ENCODE measurements at places on chromosomes 11 and 22.
A peak's percentile ranks its signal among the peaks of the same experiment; 100 is the strongest.

DNA sequence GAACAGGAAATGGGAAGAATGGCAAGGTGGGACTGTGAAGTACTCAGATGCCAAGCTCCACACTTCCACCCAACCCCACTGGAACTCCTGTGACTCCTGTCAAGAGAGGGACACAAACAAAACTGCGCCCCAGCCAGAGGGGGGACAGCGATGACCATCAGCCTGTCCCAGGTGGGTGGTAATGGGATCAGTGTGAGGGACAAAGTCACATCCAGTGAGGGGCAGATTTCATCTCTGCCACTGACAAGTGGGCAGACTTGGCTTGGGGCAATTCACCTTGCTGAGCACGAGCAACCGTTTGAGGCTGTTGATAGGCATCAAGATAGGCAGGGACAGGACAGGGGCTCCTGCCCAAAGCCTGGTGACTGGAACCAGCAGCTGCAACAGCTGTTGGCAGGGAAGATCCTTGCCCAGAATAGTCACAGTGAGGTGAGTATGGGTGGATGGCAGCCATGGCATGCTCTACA lies 105.4 kb upstream of the PITPNB start:
- DNase-seq: no peak

DNA sequence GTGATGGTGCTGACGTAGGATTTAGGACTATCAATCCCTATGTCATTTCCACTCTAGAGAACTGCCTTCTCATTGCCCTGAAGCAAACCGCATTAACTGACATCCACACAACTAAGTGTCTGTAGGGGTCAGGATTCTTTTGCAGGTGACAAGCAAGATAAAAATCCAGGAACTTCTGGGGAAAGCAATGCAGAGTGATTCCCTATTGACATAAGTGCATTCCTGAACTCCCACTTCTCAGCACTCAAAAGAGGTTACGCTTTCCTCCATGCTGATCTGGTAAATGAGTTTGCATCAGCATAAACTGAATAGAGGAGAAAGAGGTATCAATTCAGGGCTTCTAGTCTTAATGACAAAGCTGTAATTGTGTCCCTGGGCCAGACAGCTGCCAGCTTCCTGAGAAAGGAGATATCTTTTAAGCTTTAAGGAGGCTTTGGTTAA lies 224.6 kb upstream of the ISX start:
- no peak for DNase-seq

- no peak for DNase-seq
Observed at GRCh38 chr11:17238377-17238776, 30.6 kb upstream of the PIK3C2A start.

GRCh38 chr11:21927628-21928027 lies 265.3 kb upstream of the ANO5 start:
- no peak for DNase-seq

GRCh38 chr11:35326266-35326879 lies 93.0 kb downstream of the SLC1A2 start:
- no peak for DNase-seq

DNA sequence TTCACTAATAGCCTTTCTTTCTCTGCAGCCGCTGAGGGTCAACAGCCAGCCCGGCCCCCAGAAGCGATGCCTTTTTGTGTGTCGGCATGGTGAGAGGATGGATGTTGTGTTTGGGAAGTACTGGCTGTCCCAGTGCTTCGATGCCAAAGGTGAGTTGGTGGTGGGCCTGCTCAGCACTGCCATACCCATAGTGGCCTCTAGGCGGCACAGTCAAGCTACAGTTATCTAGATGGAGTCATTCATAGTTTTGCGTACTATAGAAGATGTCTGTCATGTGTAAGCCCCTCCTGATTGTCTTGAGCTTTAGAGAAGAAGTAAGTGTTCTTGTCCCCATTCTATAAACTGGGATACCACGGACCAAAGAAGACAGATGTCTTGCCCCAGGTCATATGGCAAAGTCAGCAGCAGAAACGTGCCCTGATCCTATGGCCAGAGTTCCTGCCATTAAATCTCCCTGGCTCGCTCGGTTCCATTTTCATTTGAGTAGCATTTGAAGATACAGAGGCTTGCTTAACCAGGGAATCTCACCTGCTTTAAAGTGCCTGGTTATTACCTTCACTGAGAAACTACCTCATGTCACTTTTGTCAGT lies 42.1 kb upstream of the CRTAM start:
- no peak for DNase-seq

- DNase-seq: no peak
Observed at GRCh38 chr22:35977136-35977535, 51.5 kb downstream of the RBFOX2 start.

GRCh38 chr22:39148727-39149535 lies 3.5 kb downstream of the CBX7 start:
- no peak for DNase-seq

GRCh38 chr11:96356848-96357247 lies 13.9 kb upstream of the MAML2 start:
- no peak for DNase-seq

GRCh38 chr11:40188848-40189247 lies 1270.6 kb downstream of the LRRC4C start:
- no peak for DNase-seq

- peak; percentile 85 for DNase-seq
Observed at GRCh38 chr11:122105044-122105758, 10.8 kb downstream of the BLID start.

GRCh38 chr11:58490827-58491226 lies 17.1 kb downstream of the OR5B21 start:
- no peak for DNase-seq

GRCh38 chr11:16883174-16883573 lies 131.0 kb downstream of the PLEKHA7 start:
- no peak for DNase-seq

DNA sequence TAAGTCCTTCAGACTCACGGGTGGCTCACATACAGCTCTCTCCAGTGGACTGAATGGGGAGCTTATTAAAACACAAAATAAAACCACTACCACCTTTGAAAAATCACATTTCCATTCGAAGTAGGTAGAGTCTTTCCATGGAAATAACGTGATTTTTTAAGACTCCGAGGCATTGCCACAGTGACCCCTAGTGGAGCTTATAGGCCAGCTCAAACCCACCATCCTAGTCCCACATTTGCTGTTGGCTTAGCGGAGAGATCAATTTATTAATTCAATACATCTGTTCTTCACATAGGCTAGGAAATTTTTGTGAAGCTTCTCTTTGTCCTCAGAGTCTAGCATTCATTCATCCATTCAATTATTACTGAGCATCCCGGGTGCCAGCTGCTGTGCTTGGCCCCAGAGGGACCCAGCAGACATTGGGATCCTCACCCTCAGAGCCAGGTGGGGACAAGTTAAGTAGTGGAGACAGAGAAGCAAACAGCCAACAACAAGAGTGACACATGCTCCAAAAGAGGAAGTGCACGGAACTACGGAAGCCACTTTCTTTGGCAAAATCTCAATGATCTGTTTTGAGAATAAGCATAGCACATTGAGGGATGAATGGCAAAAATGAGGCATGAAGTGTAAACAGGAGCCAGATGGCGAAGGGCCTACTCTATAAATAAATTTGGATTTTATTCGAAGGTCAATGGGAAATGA lies 10.2 kb upstream of the P4HA3 start:
- no peak for DNase-seq

DNA sequence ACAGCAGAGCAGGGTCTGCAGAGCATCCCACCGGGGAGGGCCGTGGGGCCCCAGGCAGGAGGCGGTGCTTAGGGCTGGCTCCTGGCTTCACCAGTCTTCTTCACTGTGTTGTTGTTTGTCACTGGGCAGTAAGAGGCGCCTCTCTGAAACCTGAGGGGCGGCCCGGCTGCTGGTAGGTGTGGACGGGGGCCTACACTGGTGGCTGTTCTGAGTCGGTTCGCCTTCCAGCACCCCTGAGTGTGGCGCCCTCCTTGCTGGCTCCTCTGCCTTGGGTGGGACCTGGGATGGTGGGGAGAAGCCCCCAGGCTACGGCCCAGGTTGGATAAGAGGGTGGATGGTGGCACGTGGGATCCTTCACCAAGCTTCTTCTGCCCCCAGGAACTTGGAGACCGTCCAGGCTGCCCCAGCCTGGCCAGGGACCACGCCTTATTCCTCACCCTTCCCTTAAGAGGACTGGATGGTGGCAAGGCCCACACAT lies 10.4 kb upstream of the GRAMD4 start:
- DNase-seq: no peak

- peak; percentile 72 for DNase-seq
Observed at GRCh38 chr22:27296091-27296675, 505.4 kb downstream of the MN1 start.

DNA sequence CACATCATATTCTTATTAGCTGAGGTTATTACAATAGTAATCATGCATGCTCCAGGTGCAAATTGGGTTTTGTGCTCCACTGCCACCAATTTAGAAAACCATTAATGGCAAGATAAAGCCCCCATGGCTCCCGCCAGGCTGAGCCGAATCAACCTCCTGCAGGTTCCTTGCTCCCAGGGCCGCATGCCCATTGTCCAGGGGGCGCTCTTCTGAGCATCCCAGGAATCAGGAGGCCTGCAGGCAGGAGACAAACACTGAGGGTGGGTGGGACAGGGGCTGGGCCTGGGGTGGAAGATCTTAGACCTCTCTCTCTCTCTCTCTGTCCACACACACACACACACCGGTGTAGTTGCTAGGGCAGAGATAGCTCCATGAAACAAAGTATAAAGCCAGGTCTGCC lies 57.4 kb downstream of the BUD13 start:
- no peak for DNase-seq

DNA sequence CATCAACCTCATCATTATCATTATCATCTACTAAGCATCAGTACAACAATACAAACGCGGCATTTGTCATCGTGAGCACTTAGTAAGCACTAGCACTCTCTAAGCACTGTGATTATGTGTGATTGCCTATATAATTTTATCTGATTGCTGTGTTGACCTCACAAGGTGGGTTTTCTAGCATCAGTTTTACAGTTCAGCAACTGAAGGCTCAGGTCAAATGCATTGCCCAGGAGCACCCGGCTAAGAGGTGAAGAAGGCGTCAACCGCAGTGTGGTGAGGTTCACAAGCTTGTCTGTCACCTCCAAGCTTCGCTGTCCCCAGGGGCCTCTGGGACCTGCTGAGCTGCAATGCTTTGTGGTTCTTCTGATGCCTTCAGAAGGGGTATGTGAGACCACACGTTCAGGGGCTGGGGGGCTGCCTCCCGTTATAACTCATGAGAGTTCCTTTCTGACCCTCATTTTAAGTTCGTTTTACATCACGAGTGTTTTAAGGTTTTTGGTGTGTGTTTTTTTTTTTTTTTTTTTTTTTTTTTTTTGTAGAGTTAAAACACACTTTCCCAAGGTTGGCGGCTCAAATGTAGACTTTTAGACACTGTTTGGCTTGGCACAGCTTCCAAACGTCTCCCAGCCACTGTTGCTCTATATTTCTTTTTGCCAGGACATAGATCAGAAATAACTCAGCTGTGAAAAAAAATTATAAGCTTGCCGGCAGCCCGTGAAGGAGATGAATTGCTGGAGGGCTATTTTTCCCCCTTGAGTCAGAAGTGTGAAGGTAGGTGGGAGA lies 33.8 kb upstream of the SCUBE1 start:
- DNase-seq: no peak

DNA sequence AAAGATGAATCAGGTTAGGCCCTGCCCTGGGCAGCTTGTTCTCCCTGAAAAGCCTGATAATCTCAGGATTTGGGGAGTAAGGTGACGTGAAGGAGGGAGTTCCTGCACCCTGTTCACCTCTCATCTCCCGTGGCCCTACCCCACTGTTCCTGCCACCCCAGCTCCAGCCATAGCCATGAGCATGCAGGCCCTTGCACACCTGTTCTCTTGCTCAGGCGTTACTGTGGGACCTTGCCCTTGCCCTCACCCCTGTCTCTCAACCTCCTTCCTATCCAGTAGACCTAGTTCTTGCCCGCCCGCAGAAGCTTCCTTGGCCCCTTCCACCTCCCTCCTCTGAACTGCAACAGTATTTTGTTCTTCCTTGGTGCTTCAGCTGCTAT lies 15.0 kb downstream of the TSKU start:
- DNase-seq: no peak

- DNase-seq: no peak
Observed at GRCh38 chr22:39284142-39284980, 35.1 kb downstream of the RPL3 start.

DNA sequence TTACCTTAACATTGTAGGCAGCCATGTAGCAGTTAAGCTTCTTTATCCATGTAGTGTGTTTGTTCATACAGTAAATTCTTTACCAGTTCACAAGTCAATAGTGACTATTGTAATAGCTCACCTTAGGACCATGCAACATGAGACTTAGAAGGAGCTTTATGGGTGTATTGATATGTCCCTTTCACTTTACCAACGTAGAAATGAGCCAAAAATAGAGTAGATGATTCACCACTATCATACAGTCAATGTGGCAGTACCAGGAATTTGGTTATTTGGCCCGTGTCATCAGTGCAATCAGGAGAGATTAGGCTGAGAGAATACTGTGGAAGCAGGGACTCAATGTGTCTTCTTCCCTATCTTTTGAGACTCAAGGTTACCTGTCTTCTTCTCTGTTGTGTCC lies 4.7 kb downstream of the ZDHHC13 start:
- DNase-seq: no peak

DNA sequence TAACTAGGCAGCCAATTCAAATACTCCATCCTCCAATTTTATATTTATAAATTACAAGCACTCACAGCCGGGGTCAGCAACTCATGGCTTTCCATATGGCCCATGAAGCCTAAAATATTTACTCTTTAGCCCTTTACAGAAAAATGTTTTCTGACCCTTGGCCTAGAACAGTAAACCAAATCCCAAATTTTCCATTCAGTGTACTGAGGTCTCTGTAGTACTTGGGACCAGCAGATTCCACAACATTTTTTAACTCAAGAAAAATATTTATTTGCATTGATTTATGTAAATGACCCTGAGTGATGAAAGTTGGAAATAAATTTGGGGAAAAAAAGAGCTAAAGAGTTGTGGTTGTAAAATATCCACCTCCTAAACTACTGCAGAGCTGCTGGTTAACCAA lies 82.6 kb downstream of the SLC1A2 start:
- DNase-seq: no peak

DNA sequence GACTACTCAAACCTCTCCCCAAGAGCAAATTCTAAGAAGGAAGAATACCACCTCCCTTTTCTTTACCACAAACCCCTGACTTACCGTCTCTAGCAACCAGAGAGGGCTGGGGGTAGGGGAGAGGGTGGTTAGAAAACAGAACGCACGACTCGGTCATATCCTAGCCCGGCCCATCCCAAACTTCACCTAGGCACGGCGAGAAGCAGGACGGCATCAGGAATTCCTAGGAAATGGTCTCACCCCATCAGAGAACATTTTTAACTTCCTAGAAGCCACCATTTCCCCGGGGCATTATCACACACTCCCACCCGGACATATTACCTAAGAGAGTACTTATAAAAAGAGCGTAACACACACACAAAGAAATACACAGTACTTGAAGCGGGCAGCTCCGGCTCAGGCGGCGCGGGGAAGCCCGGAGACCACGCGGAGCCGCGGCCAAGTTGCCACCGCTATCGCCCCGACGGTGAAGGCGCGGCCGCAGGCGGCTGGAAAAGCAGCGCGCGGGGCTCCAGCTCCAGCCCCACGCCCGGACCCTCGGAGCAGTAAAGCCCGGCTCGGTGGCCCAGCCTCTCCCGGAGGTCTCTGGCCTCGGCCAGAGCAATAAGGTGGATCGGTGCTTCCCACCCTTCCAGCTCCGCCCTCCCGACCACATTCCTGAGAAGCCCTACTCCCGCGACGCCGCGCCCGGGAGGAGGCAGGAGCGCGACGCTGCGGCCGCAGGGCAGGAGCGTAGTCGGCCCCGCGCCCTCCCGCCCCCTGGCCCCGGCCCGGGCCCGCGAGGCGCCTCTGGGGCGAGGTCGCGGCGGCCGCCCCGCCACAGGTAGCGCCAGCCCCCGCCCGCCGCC lies 878 bp downstream of the RRAS2 start:
- DNase-seq: no peak
